C1 segment of cervical spinal cord (tissue), 14 donors: ENCODE measurements at places on chromosomes 4 and X.
A peak's percentile ranks its signal among the peaks of the same experiment; 100 is the strongest.

GRCh38 chrX:68596871-68597270, 50.6 kb upstream of the STARD8 start:
- DNase-seq, result no peak

- no peak for DNase-seq
Observed at GRCh38 chr4:110058677-110059076, 139.7 kb downstream of the ELOVL6 start.

DNA sequence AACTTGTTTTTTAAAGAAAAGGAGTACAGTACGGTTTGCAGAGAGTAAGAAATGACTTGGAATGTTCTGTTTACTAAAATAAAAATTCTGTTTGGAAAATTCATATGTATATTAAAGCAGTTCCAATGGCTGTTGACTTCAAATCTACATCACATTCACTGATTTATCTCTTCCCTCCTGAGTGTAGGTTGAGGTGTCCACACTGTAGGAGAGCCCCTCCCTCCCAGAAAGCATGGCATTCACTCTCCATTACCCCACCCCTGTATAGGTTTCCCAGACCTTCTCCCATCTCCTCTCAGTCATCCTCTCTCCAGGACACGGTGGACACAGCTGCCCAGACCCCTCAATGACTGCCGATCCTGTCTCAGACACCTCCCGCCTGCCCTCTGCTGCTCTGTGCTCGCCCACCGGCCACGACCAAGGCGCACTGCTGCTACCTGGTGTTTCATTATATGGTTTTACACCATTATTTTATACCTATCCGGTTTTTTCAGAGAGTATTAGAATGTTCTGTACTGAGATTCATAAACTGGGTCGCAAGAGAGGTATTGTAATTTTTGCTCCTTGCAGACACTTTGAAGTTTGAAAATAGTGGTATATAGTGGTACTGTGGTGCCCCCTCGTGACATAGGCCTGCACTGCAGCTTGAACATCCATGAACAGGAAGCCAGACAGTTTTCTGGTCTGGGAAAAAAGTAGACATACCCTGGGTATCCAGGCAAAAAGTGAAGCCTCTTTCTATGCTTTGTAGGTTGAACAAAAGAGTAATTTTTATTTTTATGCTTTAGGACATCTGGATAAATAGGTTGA, 38.8 kb upstream of the BEX4 start:
- DNase-seq, result peak; percentile 4

- no peak for DNase-seq
Observed at GRCh38 chr4:169106696-169107229, 96.7 kb upstream of the CBR4 start.

DNA sequence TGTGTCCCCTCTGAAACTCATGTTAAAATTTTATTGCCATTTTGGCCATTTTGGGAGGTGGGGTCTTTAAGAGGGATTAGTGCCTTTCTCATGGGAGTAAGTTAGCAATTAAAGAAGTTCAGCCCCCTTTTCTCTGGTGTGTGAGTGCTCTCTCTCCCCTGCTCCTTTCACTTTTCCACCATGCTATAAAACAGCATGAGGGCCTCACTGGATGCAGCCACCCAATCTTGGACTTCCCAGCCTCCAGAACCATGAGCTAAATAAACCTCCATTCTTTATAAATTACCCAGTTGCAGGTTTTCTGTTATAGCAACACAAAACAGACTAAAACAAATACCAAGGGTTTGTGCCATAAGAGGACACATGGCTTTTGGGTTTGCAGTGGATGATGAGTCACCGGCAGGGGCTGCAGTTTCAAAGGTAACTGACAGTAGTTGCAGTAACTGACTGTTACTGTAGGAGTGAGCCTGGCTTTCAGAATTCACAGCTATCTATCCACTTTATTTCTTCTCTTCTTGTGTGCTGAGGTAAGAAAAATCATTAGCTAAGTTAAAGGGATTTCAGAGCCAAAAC, 121.5 kb downstream of the PPEF1 start:
- DNase-seq, result no peak

DNA sequence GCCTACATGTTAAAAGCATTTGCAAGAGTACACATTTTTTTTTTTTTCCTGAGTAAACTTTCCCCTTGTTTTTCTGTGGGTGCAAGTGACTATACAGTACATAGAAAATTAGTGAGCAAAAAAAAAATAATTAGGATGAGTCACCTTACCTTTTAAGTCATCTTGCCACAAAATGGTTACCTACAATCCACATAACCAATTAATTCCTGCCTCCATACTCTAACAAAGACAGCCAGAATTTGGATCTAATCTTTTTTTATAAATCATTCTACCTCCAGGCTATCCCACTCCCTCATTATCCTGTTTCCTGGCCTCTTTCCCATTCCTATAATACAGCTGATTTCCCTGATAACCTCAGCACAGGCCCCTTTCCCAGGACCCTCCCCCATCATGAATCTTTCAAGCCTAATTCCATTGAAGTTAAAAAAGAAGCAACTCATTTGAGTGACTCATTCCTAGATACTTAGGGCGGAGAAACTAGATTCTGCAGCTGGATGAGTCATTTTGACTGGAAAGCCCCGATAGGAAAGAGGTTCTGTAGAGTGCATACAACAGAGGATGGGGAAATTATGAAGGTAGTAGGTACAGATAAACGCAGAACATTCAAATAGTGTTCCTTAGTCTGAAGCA, 128.2 kb downstream of the C4orf51 start:
- DNase-seq, result no peak

DNA sequence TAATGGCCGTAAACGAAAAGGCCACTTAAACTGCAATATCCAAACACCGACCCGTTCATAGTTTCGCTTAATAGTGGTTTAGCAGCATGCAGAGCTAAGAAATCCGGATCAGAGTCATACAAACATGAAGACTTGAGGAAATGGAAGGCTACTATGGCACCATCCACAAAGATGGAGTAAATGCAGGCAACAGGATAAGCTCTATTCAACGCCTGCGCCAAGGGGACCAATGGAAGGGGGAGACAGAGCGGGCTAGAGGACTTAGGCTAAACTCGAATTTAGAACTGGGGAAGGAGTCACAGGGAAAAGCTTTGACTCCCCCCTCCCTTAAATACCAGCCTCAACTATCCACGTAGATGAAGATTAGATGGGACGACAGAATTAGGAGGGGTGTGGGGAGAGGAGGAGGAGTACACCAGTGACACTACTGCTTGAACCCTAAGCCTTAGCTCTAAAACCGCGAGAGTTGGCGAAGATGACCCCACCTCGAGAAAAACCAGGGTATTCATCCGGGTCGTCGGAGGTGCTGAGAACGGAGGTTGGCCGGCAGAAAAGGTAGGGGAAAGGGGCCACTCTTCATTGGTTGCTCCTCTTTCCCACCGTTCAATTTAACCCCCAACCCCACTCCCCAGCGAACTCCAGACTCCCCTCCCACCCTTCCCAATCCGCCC, 3.5 kb downstream of the HUWE1 start:
- no peak for DNase-seq

DNA sequence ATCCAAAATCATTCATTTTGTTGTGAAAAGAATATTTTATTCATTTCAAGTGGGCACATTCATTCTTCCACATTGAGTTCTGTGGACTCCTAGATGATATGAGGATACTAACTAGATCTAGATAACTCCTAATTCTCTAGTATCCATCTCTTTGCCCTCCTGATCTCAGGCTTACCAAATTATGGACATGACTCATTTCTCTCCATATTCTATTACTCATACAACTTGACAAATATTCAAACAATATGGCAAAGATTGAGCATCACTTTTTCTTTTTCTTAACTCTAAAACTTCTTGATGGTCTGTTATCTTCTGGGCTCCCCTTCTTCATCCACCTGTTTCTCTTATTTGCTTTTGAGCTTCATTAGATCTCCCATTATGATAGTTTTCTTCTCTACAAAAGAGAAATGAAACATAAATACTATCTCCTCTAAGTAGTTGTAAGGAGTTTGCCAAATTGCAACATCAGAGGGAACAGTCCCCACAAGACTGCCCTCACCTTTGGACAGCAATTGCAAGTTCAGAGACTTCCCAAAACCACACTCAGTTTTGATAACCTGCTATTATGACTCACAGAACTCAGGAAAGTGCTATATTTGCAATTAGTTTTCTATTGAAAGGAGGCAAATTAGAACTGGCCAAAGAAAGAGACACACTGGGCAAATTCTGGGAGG, 422.9 kb downstream of the SPRY1 start:
- DNase-seq, result no peak

DNA sequence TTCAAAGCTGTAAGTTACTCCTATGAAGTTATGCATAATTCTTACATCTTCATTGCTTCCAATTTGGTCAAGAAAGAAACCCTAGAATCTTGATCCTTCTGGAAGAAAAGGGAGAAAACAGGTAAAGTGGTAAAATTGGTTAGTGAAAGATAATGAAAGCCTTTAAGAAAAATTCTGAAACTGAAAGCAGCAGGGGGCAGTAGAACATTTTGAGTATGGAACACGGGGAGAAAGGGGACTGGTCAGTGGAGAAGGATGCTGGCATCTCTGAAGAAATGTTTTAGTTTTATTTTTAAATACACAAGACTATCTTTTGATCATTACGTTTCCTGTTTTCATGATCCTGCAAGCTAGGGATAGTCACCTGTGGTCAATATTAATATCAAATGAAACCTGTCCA, 54.3 kb downstream of the SLIT2 start:
- no peak for DNase-seq

DNA sequence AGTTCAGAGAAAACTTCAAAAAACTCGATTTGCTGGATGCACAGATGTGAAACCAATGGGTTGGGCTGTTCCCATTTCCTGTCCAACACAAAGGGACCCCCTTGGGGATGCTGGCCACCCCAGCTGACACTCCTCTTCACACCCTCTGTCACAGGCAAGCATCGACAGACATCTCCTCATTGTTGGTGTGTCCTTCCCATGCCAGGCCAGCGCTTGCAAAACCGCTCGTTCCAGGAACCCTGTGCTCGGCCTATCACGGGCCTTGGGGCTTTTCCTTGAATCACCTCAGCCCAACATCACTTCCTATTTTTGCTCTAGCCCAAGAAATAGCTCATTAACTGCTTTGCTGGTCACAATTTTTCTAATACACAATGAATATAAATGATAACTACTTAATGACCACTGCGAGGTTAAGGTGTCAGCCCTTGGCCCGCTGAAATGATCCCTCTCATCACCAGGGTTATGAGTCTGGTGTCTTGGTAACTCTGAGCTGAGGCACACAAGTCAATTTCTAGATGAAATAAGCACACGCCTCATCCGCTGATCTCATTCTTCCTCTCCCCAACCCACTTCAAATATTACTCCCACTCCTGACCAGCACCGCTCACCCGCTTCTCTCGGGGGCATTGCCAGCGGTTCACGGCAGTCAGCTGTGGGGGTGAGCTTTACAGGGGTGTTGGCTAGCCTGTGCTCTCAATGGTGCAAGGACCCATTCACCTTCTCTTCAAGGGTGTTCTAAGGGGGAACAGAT, 32.3 kb downstream of the BCOR start:
- no peak for DNase-seq

GRCh38 chr4:102759831-102760644, 730 bp downstream of the MANBA start:
- DNase-seq, result no peak

GRCh38 chr4:8910100-8910821, 38.6 kb upstream of the HMX1 start:
- no peak for DNase-seq
